ENCODE measurements at places on chromosomes 3 and 15. TPM values are rescaled to one million over a fixed set of nuclear protein-coding genes. Genes with fewer than 3 reads are reported as not detected.

Gene HOMER2
- 1.5 TPM for total RNA-seq

Gene GDPGP1
- total RNA-seq: 9.6 TPM

GRCh38 chr15:44219073-44219472 lies 24.0 kb upstream of the FRMD5 start:
- DNase-seq: no peak

Gene PRICKLE2
- total RNA-seq: 22.0 TPM

DNA sequence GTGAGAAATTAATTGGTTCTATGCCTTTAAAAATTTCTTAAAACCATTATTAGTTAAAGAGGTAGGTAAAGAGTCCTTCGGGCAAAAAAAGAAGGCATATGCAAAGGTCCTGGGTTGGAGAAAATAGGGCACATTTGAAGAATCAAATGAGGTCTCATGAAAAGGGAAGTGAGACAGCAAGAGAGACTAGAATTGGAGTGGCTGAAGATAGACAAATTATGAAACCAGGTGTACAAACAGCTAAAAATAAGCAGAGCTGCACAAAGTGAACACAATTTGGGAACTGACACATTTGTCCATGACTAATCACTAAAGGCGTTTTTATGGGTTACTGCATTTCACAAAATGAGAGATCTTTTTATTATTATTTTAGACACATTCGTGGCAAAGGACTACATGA lies 581.2 kb downstream of the PYDC2 start:
- no peak for DNase-seq

DNA sequence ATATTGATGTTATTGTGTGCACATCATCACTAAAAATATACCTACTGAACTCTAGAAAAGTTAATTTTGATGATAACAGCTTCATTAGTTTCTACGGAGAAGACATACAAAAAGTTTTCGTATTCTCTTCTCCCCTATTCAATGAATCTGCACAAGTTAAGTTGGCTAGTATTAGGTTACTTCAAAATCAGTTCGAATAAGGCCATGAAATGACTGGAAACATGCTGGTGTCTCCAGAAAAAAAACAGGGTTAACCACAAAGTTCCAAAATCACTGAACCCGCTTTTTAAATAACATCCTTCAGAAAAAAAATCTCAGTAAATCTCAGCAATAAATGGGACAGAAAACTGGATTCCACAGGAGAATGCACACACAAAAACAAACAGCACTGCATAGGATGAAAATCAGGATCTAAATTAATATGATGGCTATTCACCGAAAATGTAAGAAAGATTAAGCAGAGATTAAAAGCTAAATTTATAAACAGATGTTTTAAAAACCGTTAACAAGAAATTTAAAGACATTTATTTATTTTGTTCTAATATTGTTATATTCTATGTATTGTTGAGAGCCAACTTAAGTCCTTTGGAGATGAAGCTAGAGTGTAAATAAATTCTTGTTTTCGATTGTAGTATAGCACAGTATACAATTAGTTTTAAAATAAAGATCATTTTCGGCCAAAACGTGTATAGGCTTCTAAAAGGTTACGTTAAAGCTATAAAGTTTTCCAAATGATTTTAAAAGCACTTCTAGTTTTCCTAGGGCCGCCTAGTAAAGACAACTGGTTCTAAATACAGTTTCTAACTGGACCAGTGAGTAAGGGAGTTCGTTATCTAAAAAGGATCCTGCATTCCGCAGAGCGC lies 1.0 kb downstream of the IGSF11 start:
- DNase-seq: no peak

Measured in fibroblast of the aortic adventitia (primary cell).